PC-9 (cell line): ENCODE measurements at places on chromosomes 4 and X. TPM values are rescaled to one million over a fixed set of nuclear protein-coding genes. Genes with fewer than 3 reads are reported as not detected.
A peak's percentile ranks its signal among the peaks of the same experiment; 100 is the strongest.

DNA sequence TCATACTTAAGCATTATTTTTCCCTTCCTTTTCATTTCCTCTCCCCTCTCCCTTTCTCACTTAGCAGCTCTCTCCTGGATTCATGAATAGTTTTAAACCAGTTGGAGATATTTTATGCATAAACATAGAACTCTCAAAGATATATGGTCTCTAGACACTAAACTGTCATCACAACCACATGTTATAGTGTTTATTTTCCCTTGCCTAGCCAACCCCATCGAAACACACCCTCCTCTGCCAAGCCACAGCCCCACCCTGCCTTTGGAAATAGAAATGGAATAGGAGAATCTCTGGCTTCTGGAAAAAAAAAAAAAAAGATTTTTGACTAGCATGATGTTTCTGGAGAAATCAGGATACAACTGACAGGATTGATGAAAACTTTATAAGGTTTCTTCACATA, 64.8 kb upstream of the RBPJ start:
- no peak for DNase-seq
- H3K4me3 ChIP-seq, result no peak overlapping the region
- peaks cover 13% of the 10 kb centered on the region for H3K4me1 ChIP-seq
- no peaks in the 10 kb centered on the region for H3K36me3 ChIP-seq
- no peak overlapping the region for H3K27ac ChIP-seq
- H3K27me3 ChIP-seq, result no peaks in the 10 kb centered on the region

GRCh38 chr4:88672987-88673386, 24.6 kb downstream of the NAP1L5 start:
- no peak overlapping the region for H3K4me3 ChIP-seq
- H3K27ac ChIP-seq, result no peak overlapping the region
- no peaks in the 10 kb centered on the region for H3K4me1 ChIP-seq
- DNase-seq, result no peak

DNA sequence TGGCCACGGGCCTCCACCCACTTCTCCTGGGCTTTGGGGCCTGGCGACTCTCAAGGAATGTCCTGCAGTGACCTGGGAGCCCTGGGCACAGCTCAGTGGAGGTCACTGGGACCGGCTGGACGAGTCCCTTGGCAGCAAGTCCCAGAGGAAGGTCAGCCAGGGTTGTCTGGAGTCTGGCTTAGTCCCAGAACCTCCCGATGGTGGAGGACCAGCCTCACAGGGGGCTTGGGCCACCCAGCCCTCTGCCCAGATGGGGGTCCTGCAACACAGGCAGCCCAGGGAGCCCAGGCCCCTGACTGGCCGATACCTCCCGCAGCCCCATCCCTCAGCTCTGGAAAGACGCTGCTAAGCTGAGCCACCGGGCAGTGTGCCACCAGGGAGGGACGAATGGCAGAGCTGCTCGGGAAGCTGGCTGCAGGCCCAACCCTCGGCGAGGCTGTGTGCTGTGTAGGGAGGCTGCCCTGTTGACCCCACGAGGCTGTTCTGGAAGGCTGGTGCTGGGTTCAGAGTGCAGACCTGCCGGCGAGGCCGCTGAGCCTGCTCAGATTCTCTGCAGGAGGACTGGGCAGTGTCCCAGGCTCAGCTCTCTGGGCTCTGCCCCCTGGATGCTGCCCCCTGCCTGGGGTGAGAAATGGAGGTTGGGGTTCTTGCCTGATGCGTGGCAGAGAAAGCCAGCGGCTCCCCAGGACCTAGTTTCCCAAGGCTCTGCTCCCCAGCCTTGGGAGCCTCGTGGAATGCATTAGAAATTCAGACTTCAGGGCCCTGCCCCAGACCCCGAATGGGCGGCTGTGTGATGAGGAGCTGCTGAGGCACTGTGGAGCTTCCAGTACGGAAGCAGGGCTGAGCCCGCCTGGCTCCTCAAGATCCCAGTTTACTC, 61.7 kb downstream of the ADRA2C start:
- peak; percentile 78 for DNase-seq
- H3K4me1 ChIP-seq, result no peaks in the 10 kb centered on the region
- H3K36me3 ChIP-seq, result no peaks in the 10 kb centered on the region
- peaks cover 69% of the 10 kb centered on the region for H3K27me3 ChIP-seq
- no peak overlapping the region for H3K4me3 ChIP-seq
- H3K27ac ChIP-seq, result no peak overlapping the region

DNA sequence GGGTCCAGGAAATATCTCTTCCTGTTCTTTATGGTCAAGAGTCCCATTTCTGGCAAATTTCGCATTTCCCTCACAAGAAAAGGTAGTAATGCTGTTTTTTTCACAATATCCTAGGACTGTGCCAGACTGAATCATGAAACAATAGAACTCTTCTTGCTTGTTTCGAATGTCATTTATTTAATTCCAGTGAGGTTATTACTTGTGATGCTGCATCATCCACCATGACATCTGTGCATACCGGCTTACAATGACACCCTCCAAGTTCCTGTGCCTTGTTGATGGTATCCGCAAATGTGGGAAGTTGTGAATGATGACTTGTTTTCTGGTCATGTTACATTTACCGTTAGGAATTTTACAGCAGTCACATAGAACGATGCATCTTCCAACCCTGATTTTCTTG, 42.9 kb upstream of the SPRY1 start:
- H3K27ac ChIP-seq, result no peak overlapping the region
- H3K27me3 ChIP-seq, result no peaks in the 10 kb centered on the region
- H3K36me3 ChIP-seq, result no peaks in the 10 kb centered on the region
- DNase-seq, result no peak
- H3K4me1 ChIP-seq, result no peaks in the 10 kb centered on the region
- no peak overlapping the region for H3K4me3 ChIP-seq

- no peaks in the 10 kb centered on the region for H3K4me1 ChIP-seq
- H3K27me3 ChIP-seq, result no peaks in the 10 kb centered on the region
- peak; percentile 19 for DNase-seq
- H3K36me3 ChIP-seq, result no peaks in the 10 kb centered on the region
Observed at GRCh38 chr4:25970226-25970675, 56.2 kb downstream of the SMIM20 start.

DNA sequence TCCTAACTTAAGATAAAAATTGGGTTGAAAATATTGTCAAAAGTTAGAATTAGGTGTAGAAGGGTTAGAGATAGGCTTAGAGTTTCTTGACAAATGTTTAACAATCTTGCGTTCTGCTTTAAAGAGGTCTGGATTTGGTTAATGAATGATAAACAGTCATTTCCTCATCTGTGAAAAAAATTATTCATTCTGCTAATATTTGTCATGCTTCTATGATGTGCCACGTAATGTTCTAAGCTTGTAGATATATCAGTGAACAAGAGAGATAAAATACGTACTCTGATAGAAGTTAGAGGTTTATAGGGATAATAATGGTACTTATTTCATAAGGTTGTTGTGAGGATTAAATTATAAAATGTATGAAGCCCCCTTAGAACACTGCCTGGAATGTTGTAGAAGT, 443.0 kb upstream of the GALNT7 start:
- no peaks in the 10 kb centered on the region for H3K4me1 ChIP-seq
- no peaks in the 10 kb centered on the region for H3K36me3 ChIP-seq
- no peak overlapping the region for H3K27ac ChIP-seq
- no peak for DNase-seq
- no peaks in the 10 kb centered on the region for H3K27me3 ChIP-seq

GRCh38 chr4:13665701-13666660, 38.5 kb upstream of the BOD1L1 start:
- DNase-seq, result no peak
- H3K27me3 ChIP-seq, result no peaks in the 10 kb centered on the region
- H3K4me1 ChIP-seq, result no peaks in the 10 kb centered on the region

- H3K36me3 ChIP-seq, result no peaks in the 10 kb centered on the region
- no peak overlapping the region for H3K4me3 ChIP-seq
- no peak overlapping the region for H3K27ac ChIP-seq
- no peak for DNase-seq
- no peaks in the 10 kb centered on the region for H3K4me1 ChIP-seq
- no peaks in the 10 kb centered on the region for H3K27me3 ChIP-seq
Observed at GRCh38 chr4:130814896-130815295, 1718.9 kb downstream of the C4orf33 start.

DNA sequence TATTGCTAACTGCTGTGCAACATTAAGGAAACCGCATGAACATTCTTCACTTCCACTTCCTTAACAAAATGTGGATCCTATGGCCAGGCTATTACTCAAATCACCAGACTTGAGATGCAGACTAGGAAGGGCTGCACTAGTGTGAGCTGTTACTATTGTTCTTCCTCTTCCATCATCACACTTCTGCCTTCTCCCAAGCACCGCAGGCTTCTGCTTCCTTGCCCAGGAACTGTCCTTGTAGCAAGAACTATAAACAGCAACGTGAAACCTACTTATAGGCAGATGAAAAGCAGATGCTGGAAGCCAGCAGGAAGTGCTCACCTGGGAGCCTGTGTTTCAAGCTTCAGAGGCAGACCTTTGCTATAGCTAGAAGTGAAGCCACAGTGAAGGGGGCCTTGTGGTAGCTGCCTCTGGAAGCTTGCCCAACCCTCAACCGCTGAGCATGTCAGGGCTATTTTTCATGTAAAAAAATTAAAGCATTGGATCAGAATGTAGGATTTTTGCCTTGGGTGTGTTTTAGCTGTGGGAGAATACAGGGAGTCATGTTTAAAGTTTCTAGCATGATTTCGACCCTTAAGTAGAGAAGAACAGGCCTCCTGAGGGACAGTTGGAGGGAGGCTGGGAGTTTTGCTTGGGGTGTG, 43.9 kb downstream of the CLNK start:
- no peak overlapping the region for H3K27ac ChIP-seq
- no peak overlapping the region for H3K4me3 ChIP-seq
- no peaks in the 10 kb centered on the region for H3K36me3 ChIP-seq
- no peaks in the 10 kb centered on the region for H3K27me3 ChIP-seq

DNA sequence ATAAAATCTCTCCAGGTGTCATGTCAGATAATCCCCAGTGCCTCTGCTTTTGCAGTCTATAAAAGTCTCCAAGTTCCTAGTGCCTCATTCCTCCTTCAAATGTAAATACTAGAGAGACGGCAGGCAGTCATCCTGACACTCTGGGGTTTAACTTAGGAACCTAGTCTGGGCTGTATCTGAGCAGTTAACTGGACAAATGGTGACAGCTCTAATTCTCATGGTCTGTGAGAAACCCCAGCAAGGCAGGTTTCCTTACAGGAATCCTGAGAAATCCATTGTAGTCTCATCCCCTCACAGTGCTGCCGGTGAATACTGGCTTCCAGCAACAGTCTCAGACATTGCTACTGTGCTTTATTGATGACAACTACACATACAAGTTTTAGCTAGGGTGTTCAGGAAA, 246.8 kb downstream of the SNCA start:
- H3K4me1 ChIP-seq, result no peaks in the 10 kb centered on the region
- H3K27me3 ChIP-seq, result no peaks in the 10 kb centered on the region
- no peak overlapping the region for H3K27ac ChIP-seq
- no peak for DNase-seq
- H3K36me3 ChIP-seq, result no peaks in the 10 kb centered on the region

- H3K27ac ChIP-seq, result no peak overlapping the region
- no peaks in the 10 kb centered on the region for H3K4me1 ChIP-seq
- DNase-seq, result no peak
- no peaks in the 10 kb centered on the region for H3K27me3 ChIP-seq
- H3K4me3 ChIP-seq, result no peak overlapping the region
- no peaks in the 10 kb centered on the region for H3K36me3 ChIP-seq
Observed at GRCh38 chr4:145820407-145820806, 118.2 kb downstream of the ZNF827 start.

GRCh38 chr4:12949719-12950490, 534.2 kb downstream of the RAB28 start:
- no peaks in the 10 kb centered on the region for H3K4me1 ChIP-seq
- no peak overlapping the region for H3K4me3 ChIP-seq
- no peak for DNase-seq
- no peaks in the 10 kb centered on the region for H3K27me3 ChIP-seq
- no peaks in the 10 kb centered on the region for H3K36me3 ChIP-seq

DNA sequence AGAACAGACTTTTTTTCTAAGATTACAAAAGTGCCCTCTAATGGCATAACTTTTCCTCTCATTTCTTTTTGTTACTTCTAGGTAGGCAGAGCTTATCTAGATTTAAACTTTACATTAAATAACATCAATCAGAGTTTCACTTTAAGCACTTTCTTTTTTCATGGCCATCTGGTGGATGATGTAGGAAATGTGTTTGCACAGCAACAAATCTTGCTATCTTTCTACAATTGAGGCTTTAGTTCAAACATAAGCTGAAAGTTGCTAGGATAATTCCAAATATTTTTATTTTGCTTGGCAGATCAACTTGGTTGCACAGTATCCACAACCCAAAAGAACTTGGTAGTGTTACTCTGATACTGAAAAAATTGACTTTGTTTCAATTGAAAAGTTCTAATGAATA, 22.0 kb downstream of the NDNF start:
- H3K27ac ChIP-seq, result no peak overlapping the region
- no peaks in the 10 kb centered on the region for H3K27me3 ChIP-seq
- no peaks in the 10 kb centered on the region for H3K4me1 ChIP-seq
- no peak for DNase-seq

GRCh38 chrX:33725535-33726210, 406.4 kb downstream of the FAM47A start:
- peak; percentile 44 for DNase-seq
- H3K4me1 ChIP-seq, result no peaks in the 10 kb centered on the region
- no peak overlapping the region for H3K27ac ChIP-seq

GRCh38 chr4:44447563-44448504, 775 bp downstream of the KCTD8 start:
- H3K27me3 ChIP-seq, result 0 out of 2 replicates have a peak, but pooled peaks cover 3% of the 10 kb centered on the region
- H3K36me3 ChIP-seq, result no peaks in the 10 kb centered on the region
- no peak overlapping the region for H3K4me3 ChIP-seq
- DNase-seq, result no peak
- H3K27ac ChIP-seq, result no peak overlapping the region

DNA sequence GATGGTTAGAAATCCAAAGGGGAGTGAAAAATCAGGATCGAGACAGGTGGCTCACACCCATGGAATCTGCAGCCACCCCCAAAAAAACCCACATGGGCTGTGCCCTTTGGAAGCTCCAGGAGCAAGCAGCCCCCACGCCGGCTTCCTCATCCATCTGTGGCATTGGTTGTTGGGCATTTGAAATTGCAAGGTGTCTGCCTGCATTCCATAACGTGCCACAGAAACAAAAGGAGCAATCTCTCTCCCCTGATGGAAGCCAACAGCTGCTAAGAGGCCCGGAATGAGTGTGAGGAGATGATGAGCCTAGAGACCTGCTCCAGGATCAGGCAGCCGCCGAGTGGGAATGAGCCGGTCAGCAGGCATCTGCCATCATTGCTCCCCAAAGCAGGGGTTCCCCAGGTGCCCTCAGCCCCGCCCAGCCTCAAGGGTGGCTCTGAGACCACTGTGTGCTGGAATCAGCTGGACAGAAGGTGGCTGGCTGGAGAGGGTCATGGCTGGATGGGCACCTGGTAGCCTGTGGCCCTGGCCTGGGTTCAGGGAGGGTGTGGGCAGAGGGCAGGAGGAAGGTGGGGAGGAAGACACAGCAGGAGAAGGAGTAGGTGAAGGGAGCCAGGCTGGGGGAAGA, 113.2 kb downstream of the CRLF2 start:
- no peaks in the 10 kb centered on the region for H3K36me3 ChIP-seq
- no peak for DNase-seq
- peaks cover 47% of the 10 kb centered on the region for H3K27me3 ChIP-seq
- H3K4me3 ChIP-seq, result no peak overlapping the region
- no peak overlapping the region for H3K27ac ChIP-seq

CFAP47 gene
- total RNA-seq, result not detected in 2 replicates

HADH gene
- total RNA-seq, result 36.8 and 45.0 TPM in 2 replicates
